ENCODE measurements at places on chromosomes 11 and 22.
A peak's percentile ranks its signal among the peaks of the same experiment; 100 is the strongest.

- DNase-seq, result no peak
Observed at GRCh38 chr11:4074266-4074665, 20.3 kb upstream of the RRM1 start.

DNA sequence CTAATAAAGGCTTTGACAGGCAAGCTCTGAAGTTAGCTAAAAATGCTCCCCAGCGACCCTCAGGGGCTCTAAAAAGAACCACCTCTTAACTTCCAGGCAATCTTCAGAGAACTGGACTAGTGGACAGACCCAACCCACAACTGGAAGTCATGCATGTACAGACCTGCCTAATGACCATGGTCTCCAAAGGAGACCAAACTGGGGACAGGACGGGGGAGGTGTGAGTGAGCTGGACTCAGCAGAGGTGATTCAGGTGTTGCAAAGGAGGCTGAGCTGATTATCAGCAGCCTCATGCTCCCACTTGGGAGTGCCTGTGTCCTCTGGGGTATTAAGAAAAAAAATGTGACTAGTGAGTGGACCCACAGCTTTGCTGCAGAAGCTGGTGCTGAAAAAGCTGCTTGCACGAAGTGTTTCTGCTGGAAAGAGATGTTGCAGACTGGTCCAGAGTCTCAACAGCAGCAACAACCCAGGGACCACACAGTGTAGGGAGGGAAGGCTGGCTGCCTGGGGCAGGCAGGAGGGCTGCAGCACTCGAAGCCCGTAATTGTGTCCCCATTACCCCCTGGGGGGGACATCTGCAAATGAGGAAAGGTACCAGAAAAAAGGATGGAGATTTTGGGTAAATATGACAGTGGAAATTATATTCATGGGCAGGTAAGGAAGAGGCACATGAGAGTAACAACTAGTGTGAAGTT is 35.3 kb downstream of the PITPNB start:
- DNase-seq, result no peak

DNA sequence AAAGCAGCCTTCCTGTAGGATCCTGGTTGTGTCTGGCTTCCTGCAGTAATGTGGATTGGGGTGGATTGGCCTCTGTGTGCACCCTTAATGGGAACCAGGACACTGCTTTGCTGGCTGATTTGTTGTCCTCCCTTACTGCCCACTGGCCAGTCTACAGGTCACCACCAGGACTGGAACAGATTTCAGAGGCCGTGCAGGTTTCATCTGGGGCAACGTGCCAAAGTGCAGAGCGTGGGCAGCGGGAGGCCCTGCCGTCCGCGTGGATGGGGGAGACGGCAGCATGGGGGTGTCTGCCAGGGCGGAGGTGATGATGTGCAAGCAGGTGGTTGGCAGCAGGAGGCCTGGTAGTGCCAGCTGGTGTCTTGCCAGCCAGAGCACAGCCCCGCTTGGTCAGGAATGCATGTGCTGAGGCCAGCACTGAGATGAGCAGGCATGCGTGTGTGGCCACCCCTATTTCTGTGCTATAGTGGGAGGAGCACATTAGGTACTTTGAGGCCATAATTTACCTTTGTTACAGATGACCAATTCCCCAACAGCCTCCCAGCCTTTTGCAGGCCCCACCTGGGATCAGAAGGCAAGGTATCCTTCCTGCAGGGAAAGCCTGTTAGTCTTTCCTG is 24.3 kb downstream of the BCR start:
- no peak for DNase-seq

GRCh38 chr11:60764879-60765278 is 8.2 kb downstream of the MS4A15 start:
- DNase-seq, result no peak

GRCh38 chr11:94120946-94121345 is 7.7 kb upstream of the PANX1 start:
- DNase-seq, result no peak

DNA sequence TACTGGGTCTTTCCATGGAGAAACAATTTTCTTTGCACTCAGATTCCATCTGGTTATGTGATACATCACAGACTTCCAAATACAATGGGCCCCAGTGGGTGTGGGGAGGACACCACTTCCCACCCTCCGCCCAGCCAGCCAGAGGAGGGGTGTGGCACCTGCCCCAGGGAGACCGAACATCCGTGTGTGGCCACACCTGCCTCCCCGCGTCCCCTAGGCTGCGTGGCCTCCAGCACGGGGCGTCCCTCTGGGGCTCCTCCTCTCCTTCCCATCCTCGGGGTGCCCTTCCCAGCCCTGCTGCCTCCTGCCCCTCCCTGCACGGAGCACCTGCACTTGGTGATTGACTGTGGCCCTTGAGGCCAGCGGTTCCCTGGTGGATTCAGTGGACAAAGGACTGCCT is 49.1 kb downstream of the CERK start:
- peak; percentile 8 for DNase-seq

- DNase-seq, result peak; percentile 22
Observed at GRCh38 chr11:119222308-119222707, 16.2 kb downstream of the CBL start.

- DNase-seq, result no peak
Observed at GRCh38 chr11:131796089-131796488, 425.7 kb downstream of the NTM start.

All from NCI-H748 treated with DMSO at 0.1 percent for 48 hours (cell line).